Ecto neural progenitor cell (in vitro differentiated cells): ENCODE measurements at places on chromosomes 2 and 18.

DNA sequence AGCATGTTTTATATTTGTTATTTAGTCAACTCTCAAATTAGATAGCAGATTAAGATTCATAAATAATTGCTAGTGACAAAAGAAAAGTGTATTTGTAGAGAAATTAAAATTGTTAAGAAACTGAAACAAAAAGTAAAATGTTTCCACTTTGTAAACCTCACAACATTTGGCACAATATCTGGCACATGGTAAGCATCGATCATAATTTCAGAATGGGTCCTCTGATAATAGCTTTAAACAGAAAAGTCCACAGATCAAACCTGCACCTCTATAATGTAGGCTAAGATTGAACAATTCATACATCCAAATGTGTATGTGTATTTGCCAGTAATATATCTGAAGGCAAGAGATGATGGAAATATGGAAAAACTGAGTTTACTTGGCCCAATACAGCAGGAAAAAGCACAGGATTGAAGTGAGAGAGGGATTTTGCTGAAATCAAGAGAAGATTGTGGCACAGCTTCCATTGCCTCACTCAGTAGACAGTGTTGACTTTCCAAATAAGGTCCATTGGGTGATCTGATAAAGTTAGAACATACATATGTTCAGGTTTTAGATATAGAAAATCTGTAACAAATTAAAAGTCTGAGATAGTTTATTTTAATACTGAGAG is 39.4 kb downstream of the COBLL1 start:
- no peak for DNase-seq

DNA sequence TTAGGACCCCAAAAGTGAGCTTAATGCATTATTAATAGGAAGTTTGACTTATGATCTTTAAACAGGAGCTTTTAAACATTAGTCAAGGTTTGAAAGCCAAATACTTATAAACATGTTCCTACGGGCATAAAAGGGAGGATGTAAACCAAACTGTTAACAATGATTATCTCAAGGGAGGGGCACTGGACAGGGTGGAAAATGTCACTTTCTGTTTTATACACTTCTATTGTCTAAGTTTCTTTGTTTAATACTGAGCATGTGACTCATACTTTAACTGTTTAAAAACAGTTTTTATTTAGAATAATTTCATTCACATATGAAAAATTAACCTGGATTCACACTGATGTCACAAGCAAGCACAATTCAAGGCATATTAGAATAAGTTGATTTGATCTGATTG is 18.3 kb upstream of the ITGA6 start:
- no peak for DNase-seq

- no peak for DNase-seq
Measured at GRCh38 chr2:218985021-218985324, at the start of gene FEV. Gene FEV (minus strand): TSS chr2:218985184. CDS start chr2:218985075, 109 bp downstream.

DNA sequence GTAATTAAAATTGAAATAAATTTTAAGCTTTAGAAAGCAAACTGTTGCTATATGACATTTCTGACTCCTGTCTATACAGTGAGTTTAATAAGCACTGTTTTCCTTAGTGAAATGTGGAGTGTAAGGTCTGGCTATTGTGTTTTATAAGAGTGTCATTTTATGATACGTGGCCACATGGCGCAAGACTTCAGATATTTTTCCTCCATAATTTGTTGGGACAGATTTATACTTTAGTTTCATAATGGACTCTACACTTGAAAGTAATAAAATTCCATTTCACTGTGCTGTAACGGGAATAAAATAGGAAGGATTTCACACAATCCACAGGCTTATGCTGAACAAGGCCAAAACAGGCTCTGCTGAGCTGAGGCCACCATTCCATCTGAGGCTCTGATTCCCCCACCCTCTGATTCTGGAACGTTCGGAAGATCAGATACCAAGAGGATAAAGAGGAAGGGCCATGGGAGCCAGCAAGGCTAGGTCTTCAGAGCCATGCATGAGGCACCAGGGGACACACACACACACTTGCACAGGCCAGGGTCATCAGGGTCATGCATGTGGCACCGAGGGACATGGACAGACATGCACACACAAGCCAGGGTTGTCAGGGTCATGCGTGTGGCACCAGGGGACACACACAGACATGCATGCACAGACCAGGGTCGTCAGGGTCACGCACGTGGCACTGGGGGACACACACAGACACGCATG is 35.6 kb downstream of the HDAC4 start:
- DNase-seq = no peak

GRCh38 chr2:41042343-41042742 is 590.5 kb upstream of the SLC8A1 start:
- DNase-seq = no peak

GRCh38 chr2:207086136-207086535 is 79.6 kb downstream of the KLF7 start:
- DNase-seq = no peak

DNA sequence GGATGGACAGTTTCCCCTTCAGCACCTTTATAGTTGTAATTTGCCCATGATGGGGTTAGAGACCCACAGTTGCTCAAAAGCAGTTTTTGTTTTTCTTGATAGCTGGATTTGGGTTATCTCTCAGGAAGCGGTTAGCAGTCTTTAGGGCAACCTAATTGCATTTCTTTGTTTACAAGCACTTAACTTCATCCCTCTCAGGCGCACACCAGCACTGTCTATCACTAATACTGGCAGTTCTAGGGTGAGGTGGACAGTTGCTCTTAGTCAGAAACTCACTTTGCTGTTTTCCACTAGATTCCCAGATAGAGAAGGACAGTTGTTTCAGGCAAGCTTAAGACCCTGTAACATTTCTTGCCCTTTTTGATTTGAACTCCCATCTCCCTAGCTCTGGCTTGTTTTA is 146.0 kb downstream of the AGAP1 start:
- DNase-seq = no peak

DNA sequence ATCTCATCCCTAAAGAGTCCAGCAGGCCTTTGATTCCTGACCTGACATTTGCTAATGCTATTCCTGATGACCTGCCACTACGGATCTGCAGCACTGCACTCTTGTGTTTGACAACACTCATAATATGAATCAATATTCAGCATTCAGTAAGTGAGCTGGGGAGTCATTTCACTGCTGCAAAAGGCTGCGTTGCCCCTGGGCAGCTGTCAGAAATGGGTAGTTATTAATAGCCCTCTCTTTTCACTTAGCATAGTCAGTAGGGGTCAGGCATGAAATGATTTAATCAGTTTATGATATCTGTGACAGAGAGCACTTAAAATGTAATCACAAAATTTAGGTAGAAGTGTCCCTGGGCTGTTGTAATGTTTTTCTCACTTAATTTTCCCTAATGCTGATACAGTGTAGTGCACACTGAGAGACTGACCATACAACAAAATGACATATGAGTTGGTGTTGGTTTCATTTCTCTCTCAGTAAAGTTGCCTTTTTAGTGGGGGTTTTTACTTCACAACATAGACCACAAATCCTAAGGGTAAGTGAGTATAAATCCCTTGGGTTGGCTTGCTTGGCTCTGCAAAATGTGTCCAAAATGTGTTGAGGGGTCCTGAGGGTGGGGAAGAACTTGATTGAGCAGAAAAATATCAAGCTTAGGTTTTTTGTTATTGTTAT is 184.8 kb downstream of the CAMKMT start:
- DNase-seq = no peak

DNA sequence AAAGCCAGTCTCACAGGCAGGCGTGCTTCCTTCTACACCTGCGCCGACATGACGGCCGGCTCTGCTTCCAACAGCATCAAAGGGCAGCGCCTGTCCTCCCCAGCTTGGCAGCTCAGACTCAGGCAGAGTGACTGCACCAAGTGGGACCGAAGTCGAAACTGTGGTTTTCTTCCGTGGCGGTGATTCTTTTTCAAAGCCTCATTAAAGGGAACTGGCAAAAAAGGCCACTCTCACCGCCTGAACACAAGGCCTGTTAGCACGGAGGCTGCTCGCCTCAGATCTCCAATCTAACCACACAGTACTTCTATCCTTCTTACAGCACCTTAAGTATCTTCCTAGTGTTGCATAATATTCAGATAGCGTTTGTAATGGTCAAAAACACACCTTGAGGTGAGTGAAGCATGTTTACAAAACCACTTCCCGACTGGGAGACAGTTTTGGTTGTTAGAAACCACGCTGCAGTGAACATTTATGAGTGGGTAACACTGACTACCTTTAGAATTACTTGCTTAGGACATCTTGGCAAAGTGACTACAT is 236.4 kb downstream of the HDAC4 start:
- no peak for DNase-seq

DNA sequence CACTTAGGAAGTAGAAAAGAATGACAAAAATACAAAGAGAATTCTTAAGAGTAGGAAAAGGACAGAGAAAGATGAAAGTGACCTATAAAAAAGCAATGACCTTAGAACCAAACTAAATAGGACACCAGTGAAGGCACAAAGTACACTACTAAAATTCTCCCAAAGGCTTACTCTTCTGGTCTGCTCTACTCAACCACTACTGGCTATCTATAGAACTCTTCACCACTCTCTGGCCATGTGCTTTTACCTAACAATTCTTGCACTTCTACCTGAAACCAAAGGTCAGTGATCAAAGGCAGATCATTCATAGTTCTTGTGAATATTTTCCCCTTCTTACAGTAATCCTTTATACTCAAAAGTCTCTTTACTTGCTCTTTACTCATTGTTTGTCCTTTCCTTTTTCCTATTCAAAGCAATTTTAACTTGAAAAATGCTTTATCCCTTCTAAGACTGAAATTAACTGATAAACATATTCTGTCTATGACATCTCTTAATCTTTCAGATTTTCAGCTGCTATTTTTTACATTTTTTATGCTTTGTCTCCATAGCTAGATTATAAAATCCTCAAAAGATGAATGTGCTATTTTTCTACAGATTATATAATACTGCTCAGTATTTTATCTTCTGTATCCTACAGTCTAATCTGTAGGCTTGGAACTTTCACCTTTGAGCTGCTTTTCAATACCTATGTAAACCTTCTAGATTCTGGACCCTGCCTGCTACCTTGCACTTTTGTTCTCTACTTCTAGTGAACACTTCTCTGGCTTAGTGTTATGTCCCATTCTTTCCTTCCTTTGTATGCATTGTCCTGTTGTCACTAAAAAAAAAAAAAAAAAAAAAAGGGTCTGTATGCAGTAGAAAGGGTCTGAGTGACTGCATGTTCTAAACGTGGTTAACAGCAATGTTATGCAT is 64.6 kb downstream of the NCKAP1 start:
- DNase-seq = no peak

DNA sequence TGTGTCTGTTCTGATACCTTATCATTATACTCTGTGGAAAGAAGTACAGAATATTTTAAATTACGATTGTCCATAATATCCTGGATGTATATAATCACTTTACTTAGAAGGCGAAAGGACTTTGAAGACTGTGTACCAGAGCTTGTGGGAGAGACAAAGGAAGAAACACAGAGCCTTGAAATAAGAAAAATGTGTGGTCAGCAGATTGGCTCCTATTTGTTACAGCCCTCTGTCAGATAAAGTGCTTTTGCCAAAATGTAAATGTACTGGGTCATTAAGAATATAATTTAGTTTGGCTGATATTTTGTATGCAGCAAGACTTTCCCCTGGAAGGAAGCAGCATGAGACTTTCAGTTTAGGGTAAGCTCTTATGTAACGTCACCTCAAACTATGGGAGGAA is 443.1 kb downstream of the CCDC85A start:
- DNase-seq = no peak

DNA sequence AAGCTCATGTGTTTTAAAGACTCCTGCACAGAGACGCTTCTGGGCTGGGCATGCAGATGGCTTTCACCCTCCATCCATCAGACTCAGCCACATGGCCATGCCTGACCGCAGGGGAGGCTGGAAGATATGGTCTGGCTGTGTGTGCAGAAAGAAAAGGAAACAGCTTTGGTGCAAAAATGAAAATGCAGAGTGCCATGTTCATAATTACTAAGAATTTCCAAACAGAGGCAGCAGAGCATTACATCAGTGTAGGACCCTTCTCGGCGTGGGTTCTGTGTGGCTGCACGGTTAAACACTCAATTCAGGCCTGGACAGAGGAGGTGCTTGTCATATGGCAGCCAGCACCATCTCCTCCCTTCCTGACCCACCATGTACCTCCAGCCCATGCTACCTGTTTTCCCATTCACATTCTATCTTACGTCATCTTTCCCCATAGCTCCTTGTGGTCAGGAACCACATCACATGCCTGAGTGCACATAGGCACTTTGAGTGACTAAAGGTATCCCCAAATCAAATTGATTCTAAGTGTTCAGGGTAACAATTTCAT is 200.3 kb upstream of the ID2 start:
- no peak for DNase-seq

- no peak for DNase-seq
Measured at GRCh38 chr18:66510357-66511045, 93.4 kb downstream of the CDH19 start.

DNA sequence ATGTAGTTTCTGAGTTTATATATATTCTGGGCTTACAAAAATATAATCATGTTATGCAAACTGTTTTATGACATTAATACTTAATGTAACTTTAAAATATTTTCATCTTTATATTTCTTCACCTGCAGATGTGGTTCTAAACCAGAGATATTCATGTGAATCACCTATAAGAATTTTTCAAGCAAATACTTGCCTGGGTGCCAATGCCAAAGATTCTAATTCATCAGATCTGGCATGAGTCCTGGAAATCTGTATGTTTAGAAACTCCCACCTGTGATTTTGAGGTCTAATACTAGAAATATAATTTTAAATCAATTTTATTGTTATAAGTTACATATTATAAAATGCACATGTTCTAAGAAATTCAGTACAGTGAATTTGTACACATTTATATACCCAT is 19.9 kb upstream of the DNAH6 start:
- DNase-seq = no peak

DNA sequence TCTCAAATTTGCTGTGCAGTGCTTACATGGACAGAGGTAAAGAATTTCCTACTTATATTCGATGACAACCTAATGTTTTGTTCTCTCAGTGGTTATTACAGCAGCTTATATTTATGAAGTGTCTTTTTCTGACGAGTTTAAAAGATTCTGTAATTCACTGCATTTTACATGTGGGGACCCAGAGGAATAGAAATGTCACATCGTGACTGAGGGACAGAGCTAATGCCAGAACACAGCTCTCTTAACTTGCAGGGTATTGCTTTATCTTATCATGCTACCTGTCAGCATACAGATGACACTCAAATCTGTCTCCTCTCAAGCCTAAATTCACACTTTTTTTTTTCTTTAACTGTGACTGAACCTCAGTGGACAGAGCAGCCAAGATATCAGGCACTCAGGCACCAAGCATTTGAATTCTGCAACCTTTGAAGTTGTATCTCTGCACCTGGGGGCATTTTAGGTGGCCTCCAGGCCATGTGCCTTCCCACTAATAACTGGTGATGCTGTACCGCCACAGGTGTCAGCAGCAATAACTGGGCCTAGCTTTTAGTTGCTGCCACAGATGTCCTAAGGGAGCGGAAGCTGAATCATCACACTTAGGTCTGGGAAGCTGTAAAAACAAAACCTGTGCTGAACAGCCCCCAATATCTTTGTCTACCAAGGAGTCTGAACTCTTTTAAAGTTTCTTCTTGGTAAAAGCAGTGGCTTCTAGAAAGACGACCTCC is 315.8 kb upstream of the NRP2 start:
- no peak for DNase-seq

- peak; percentile 39 for DNase-seq
Measured at GRCh38 chr2:118850901-118851415, 3.5 kb upstream of the EN1 start.
